ENCODE measurements at places on chromosomes 2 and 18.

DNA sequence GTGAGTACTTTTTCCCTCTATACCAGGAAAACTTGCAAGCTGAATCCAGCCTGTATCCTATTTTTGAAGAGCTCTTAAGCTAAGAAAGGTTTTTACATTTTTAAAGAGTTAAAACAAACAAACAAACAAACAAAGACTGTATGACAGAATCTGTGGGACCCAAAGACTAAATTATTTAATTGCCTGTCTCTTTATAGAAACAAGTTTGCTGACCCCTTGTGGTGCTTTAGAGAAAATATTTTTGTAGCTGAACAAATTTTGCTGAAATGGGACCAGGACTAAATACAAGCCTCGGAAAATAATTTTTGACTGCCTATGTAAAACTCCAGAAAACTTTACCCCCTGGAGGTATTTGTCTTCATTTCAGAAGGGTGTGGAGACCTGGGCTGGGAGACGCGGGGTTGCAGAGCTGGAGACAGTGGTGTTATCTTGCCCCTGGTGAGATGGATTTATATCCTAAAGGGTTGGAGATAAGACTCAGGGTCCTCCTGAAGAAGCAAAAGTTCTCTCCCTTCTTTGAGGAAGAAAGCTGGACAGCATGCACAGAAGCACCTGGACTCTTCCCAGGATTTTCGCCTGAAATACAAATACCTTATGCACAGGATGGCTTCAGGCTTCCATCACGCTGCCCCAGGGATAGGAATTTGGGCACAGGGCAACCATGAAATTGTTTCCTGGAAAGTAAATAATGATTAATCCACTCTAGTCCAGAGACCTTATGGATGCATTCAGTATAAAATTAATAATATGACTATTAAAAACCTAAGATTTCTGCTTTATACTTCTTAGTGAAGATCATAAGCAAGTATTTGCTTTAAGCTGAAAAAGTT lies 54.3 kb downstream of the TMX3 start:
- DNase-seq = no peak

DNA sequence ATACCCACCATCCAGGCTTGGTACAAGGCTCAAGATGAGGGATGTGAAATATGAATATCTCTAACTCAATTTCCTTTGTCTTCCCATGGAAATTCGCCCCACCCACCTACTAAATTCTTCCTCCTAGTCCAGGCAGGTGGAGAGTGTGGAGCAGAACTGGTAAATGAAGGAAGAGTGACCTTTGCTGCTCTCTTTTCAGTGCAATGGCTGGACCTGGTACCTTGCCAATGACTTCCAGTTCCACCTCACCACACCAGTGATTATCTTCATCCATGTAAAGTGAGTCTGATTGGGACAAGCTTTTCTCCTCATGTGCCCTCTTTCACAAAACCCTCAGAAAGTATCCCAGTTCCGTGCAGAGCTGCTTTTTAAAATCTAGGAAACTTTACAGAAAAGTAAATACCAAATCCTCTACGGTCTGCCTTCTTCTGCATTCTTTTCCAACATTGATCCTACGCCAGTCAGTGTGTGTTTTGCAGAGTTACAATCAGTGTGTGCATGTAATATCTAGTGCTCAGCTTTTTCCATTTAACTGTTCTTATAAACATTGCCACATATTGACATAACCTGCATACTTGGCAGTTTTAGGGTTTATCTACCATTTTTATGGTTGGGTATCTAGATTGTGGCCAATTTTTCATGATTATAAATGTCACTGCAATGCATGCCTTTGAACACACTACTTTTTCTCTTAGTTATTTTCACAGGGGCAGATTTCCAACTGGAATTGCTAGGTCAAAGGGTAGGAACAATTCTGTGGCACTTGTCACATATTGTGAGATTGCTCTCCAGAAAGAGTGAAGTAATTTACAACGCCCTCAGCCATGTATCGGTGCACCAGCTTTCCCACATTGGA lies 86.5 kb upstream of the SEC11C start:
- no peak for DNase-seq

DNA sequence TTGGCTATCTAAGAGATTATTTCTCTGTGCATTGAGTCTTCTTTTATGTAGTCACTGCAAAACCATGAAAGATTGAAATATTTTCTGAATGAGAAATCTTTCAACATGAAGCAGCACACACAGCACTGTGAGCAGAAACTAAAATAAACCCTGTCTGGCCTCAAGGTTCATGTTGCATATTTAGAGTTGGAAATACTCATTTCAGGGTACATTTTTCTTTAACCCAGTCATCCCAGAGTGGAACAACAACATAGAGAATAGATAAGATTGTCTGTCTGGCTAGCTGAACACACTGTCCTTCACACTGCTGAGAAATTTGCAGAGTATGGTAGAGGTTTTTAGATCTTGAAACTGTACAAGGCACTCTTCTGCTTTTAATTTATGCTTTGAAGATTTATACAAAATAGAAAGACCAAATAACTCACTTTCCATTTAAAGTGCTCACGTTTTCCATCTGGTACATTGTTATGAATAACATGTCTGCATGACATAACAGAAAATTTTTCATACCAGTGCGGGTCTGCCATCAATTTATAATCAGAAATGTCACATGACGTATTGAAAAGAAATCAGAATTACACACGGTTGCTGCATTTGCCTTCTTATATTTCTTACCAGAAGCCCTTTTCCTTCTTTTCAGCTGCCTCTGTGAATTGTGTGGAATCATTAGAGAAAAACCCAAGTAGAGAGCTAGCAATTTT lies 25.0 kb upstream of the FN1 start:
- DNase-seq = no peak

DNA sequence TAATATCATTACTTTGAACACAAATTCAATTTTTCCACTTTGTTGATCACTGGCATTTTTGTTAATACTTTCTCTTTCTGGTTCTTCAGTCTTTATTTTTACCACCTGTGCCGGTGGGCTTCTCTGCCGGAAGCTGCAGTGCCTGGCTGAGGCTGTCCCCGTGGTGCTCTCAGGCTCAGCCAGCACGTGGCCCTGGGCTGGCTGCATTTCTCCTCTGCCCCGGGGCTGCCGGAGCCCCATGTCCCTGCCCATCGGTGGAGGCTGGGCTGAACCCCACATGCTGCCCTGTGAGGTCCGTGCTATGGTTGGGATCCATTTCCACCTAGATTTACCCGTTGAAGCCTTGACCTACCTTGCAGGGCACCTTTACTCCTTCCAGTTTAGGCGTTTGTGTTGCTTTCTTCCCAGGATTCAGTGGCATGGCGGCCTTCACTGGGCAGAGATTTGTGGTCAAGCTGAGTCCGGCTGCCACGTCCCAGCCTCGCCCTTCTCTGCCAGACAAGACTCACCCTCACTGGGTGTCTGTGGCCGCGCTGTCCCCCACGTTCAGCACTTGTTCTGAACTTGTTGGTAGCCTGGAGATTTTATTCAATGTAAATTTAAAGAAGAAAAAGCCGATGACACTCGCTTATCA lies 12.8 kb upstream of the TMEM18 start:
- no peak for DNase-seq

GRCh38 chr2:122239440-122239839 lies 484.0 kb downstream of the TSN start:
- DNase-seq = no peak

- DNase-seq = no peak
These were observed 605 bp downstream of the ZNF2 start for GRCh38 chr2:95166065-95166763.

- no peak for DNase-seq
These were observed 153.2 kb downstream of the DDX1 start for GRCh38 chr2:15744820-15745219.

DNA sequence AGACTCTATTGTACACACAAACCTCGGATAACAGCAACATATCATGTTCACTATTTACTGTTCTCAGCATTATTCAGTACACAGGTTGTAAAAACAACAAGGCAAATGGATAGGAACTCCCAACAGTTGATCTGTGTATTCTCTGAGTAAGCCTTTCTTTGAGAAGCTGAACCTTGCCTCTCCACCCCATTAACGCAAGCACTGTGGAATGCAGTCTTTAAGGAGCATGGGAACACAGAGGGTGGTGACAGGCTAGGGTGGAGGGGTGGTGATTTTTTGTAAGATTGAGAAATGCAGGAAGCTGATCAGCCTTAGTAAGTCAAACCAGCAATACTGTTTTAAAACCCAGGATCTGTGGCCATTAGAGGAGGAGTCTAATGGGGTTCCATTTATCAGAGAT lies 19.6 kb upstream of the SERPINB11 start:
- DNase-seq = no peak

- no peak for DNase-seq
These were observed 147.4 kb upstream of the GPC1 start for GRCh38 chr2:240288087-240288521.

DNA sequence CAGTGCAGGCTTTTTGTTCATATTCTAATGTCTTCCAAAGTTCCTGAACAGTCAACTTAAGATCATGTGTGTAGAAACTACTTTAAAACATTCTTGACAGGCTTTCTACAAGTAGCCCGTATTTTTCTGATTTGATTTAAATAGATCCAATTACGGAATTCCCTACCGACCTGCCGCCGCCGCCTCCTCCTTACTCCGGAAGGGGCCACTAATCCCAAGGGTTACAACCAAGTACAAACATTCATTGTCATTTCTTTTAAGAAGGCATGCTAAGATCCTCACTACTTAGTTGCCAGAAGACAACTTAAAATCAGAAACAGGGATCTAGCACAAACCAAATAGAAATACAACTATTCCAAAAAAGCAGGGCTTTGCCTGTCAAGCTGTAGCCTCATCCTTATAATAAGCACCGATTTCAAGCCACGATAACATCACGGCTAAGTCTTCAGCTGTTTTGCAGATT lies 784 bp downstream of the WDR33 start:
- DNase-seq = no peak

DNA sequence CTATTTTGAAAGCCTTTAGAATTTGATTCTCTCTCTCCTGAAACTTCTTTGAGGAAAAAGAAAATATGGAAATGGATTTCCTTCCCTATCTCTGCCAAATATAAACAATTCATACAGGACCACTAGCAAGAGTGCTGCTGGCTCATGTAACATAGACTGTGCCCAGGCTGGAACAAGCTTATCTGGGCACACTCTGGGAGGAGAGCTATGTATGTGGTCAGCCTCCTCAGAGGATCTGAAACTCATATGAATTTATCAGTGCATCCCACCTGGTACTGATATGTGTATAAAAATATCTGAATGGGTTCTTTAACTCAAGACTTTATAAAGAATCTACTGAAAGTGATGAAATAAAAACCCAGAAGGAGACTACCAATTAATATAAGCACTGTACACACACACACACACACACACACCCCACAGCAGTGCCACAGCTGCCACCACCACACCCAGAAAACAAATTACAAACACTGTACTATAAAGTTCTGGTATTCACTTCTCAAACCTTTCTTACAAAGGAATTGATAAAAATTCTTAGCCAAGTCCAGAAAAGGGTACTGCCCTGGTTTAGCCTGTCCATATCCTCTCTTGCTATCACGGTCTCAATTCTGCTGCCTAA lies 115.6 kb downstream of the IRS1 start:
- DNase-seq = no peak

- no peak for DNase-seq
These were observed 27.1 kb upstream of the CWC22 start for GRCh38 chr2:180033993-180034894.

GRCh38 chr18:58552896-58553295 lies 76.0 kb downstream of the ALPK2 start:
- DNase-seq = no peak

DNA sequence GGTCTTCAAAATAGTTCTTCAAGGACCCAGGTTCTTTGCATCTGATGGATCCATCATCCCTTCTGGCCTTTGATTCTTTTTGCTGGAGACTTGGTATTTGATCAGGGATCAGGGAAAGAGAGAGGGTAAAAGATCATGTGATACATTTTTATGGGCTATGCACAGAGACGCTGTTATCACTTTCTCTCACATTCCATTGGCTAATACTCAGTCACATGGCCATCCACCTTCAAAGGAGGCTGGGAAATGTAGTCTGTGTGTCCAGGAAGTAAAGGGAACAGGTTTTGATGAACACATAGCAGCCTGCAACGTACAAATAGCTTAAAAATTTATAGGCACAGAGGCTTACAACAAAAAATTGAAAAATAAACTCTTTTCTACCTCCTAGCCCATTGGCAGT lies 629.6 kb upstream of the FANCL start:
- DNase-seq = no peak

GRCh38 chr18:65025756-65026155 lies 725.1 kb upstream of the CDH7 start:
- DNase-seq = no peak

DNA sequence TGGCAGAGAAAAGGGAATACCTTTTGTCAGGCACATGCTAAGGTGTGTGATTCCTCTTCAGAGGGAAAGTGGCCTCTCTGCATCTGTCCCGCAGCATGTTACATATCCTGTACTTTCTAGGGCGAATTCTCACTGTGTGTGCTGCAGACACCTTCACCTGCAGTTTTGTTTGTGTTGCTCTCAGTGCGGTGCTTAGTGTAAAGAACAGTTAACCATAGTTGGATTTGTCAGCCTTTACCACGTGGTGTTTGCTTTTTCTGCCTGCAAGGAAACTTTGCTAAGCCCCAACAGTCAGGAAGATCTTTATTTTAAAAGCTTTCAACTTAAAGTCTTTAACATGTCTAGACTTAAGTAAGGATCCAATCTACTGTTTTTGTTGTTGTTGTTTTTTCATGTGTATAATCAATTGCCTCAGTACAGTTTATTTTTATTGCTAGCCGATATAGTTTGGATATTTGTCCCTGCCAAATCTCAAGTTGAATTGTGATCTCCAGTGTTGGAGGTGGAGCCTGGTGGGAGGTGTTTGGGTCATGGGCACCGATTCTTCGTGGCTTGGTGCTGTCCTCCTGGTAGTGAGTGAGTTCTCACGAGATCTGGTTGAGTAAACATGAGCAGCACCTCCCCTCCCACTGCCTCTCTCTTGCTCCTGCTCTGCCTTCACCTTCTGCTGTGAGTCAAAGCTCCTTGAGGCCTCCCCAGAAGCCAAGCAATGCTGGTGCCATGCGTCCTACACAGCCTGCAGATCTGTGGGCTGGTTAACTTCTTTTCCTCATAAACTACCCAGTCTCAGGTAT lies 90.6 kb downstream of the SNTG2 start:
- DNase-seq = no peak

- DNase-seq = no peak
These were observed 99.7 kb upstream of the ODC1 start for GRCh38 chr2:10547663-10548376.

- DNase-seq = no peak
These were observed 179.7 kb downstream of the ANAPC1 start for GRCh38 chr2:111704246-111704645.

- no peak for DNase-seq
These were observed 272.3 kb upstream of the COL3A1 start for GRCh38 chr2:188701836-188702235.

DNA sequence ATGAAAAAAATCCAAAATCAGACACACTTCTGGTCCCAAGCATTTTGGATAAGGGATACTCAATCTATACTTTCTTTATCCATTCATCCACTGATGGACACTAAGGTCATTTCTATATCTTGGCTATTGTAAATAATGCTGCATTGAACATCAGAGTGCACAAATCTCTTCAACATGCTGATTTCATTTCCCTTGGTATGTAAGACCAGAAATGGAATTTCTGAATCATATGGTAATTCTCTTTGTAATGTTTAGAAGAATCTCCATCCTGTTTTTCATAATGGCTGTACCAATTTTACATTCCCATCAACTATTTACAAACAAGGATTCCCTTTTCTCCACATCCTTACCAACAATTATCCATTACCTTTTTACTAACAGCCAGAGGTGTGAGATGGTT lies 33.7 kb upstream of the MCM6 start:
- DNase-seq = no peak

All from sigmoid colon (tissue), 7 donors.